GM23338 (cell line): ENCODE measurements at places on chromosomes 7 and 10. TPM values are rescaled to one million over a fixed set of nuclear protein-coding genes. Genes with fewer than 3 reads are reported as not detected.

SYCE1 gene
- not detected in 2 replicates for total RNA-seq

PLOD3 gene
- 28.5 and 40.7 TPM in 2 replicates for total RNA-seq

PRSS37 gene
- total RNA-seq = not detected in 2 replicates

LIPM gene
- total RNA-seq = not detected in 2 replicates

COX19 gene
- 6.2 and 11.7 TPM in 2 replicates for total RNA-seq

ZNF25 gene
- 0.76 and 2.7 TPM in 2 replicates for total RNA-seq

SPDYE6 gene
- total RNA-seq = not detected in 2 replicates

CALML3 gene
- not detected in 2 replicates for total RNA-seq
